T-helper 17 cell (primary cell): ENCODE measurements at places on chromosomes 2 and 18. TPM values are rescaled to one million over a fixed set of nuclear protein-coding genes. Genes with fewer than 3 reads are reported as not detected.

- DNase-seq, result no peak
- H3K4me3 ChIP-seq, result no peak overlapping the region
- H3K27me3 ChIP-seq, result no peaks in the 10 kb centered on the region
- H3K4me1 ChIP-seq, result no peaks in the 10 kb centered on the region
Measured at GRCh38 chr2:133235968-133236367, 332.3 kb downstream of the NCKAP5 start.

REG3G gene
- not detected for total RNA-seq

- H3K27ac ChIP-seq, result no peak overlapping the region
- no peaks in the 10 kb centered on the region for H3K27me3 ChIP-seq
- H3K4me1 ChIP-seq, result peaks cover 9% of the 10 kb centered on the region
- H3K36me3 ChIP-seq, result peaks cover 15% of the 10 kb centered on the region
Measured at GRCh38 chr2:238027591-238028415, 33.0 kb upstream of the SCLY start.

GRCh38 chr2:186345745-186346144 lies 140.3 kb upstream of the ZC3H15 start:
- no peak overlapping the region for H3K4me3 ChIP-seq
- H3K27ac ChIP-seq, result no peak overlapping the region
- H3K36me3 ChIP-seq, result peaks cover 2% of the 10 kb centered on the region
- H3K27me3 ChIP-seq, result no peaks in the 10 kb centered on the region
- no peak for DNase-seq
- no peaks in the 10 kb centered on the region for H3K4me1 ChIP-seq

DNA sequence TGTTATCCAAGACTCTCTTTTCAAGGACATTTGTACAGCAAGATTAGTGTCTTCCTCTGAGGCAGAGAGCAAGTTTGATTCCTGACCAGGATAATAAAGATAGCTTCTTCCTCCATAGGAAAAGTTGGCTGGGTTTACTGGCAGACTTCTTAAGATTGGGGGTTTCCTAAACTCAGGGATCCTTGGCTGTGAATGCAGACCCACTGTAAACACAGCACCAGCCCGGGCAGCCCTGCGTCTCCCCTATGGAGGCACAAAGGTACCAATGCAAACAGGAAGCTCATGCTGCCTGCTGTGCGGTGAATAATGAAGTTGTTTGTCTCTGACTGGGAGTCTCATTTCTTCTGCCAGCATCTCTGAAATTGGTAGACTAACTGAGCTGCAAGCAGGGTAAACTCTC lies 96.2 kb upstream of the ARHGAP28 start:
- H3K36me3 ChIP-seq, result no peaks in the 10 kb centered on the region
- H3K27me3 ChIP-seq, result no peaks in the 10 kb centered on the region
- no peak overlapping the region for H3K4me3 ChIP-seq
- no peaks in the 10 kb centered on the region for H3K4me1 ChIP-seq

DNA sequence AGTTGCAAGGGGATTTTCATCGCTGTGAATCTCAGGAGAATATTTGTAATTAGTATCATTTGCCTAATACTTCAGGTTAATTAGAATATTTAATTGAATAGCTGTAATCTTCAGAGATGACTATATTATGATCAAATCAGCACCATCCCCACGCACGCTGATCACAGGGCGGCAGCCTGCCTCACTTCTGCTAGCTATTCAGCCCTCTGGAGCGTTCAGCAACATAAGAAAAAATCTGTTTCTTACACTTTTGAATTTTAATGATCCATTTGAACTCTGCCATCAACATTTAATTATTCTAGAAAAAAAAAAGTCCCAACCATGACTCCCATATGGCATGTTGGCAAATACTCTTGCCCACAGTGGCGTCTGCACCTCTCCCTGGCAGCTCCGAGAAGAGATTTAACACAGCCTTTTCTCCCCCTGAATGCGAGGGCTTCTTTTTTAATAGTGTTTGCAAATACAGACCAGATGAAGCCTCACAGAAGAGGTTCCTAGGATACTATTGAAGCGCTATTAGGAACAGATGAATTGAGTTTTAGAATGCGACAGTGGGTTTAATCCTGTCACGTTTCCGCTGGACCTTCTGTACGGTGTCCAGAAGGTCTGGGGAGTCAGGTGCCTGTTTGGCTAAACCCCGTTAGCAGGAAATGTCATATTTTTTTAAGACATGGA lies 731.9 kb upstream of the SALL3 start:
- no peak overlapping the region for H3K27ac ChIP-seq
- DNase-seq, result no peak
- no peak overlapping the region for H3K4me3 ChIP-seq
- H3K4me1 ChIP-seq, result no peaks in the 10 kb centered on the region
- H3K36me3 ChIP-seq, result no peaks in the 10 kb centered on the region

DNA sequence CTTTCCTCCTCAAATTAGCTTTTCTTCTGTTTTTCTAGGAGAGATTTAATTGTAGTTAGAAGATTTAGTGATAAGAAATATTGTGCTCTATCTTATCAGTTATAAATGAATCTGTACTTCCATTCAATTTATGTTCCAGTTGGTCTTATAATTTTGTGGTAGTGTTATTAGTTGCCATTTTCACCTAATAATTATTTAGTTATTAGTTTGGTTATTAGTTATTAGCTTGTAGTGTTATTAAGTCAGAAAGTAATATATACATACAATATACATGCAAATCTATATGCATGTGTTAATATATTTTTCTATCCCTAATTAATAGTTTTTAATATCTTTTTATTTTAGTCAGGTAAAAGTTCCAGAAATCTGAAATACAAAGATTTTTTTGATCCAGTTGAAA lies 3.2 kb downstream of the MPHOSPH10 start:
- H3K4me3 ChIP-seq, result no peak overlapping the region
- DNase-seq, result no peak
- H3K27me3 ChIP-seq, result no peaks in the 10 kb centered on the region
- H3K36me3 ChIP-seq, result peaks cover 6% of the 10 kb centered on the region
- peaks cover 5% of the 10 kb centered on the region for H3K4me1 ChIP-seq

DNA sequence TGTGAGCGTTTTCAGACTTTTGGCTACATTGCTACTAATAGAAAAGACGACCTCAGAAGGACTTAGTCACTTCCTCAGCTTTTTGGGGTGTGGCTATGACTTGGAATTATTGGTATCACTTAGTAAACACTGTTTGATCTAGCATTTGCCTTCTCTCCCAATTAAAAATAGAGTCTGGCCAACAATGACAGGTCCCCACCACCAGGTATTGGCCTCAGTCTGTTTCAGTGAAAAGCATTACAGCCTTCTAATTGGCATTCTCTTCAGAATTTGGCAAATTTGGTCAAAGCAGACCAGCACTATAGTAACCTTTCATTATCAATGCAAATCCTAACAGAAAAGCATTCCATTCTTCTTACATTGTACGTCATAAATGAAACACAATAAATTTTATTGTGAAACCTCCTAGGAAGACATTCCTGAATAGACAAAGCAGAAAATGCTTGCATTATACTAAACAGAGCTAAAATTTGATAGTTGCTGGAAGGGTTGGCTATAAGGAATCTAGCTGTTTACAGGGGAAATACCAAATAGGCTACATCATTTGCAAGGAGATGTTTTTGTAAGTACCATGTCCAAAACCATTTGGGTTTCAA lies 613.9 kb downstream of the IRS1 start:
- peaks cover 12% of the 10 kb centered on the region for H3K27me3 ChIP-seq
- H3K27ac ChIP-seq, result no peak overlapping the region

GRCh38 chr2:152440460-152440859 lies 105.5 kb downstream of the FMNL2 start:
- H3K4me3 ChIP-seq, result no peak overlapping the region
- no peak overlapping the region for H3K27ac ChIP-seq
- DNase-seq, result no peak
- no peaks in the 10 kb centered on the region for H3K4me1 ChIP-seq

- DNase-seq, result no peak
- no peaks in the 10 kb centered on the region for H3K36me3 ChIP-seq
- H3K4me3 ChIP-seq, result peak overlapping the region; percentile 93
- H3K27ac ChIP-seq, result peak overlapping the region; percentile 99
- H3K27me3 ChIP-seq, result no peaks in the 10 kb centered on the region
Measured at GRCh38 chr2:197308996-197309690, 1.4 kb downstream of the ANKRD44 start.

G6PC2 gene
- not detected for total RNA-seq

SGPP2 gene
- total RNA-seq, result 5.1 TPM

PSTPIP2 gene
- total RNA-seq, result 13.1 TPM

MARCHF4 gene
- total RNA-seq, result not detected

GRCh38 chr2:9269695-9270360 lies 63.2 kb downstream of the ASAP2 start:
- H3K4me3 ChIP-seq, result no peak overlapping the region
- H3K4me1 ChIP-seq, result no peaks in the 10 kb centered on the region
- H3K27me3 ChIP-seq, result peaks cover 5% of the 10 kb centered on the region
- H3K27ac ChIP-seq, result no peak overlapping the region

GRCh38 chr2:203175371-203175770 lies 63.4 kb upstream of the CYP20A1 start:
- no peaks in the 10 kb centered on the region for H3K4me1 ChIP-seq
- peaks cover 2% of the 10 kb centered on the region for H3K36me3 ChIP-seq
- DNase-seq, result no peak
- H3K27me3 ChIP-seq, result no peaks in the 10 kb centered on the region
- no peak overlapping the region for H3K4me3 ChIP-seq

DNA sequence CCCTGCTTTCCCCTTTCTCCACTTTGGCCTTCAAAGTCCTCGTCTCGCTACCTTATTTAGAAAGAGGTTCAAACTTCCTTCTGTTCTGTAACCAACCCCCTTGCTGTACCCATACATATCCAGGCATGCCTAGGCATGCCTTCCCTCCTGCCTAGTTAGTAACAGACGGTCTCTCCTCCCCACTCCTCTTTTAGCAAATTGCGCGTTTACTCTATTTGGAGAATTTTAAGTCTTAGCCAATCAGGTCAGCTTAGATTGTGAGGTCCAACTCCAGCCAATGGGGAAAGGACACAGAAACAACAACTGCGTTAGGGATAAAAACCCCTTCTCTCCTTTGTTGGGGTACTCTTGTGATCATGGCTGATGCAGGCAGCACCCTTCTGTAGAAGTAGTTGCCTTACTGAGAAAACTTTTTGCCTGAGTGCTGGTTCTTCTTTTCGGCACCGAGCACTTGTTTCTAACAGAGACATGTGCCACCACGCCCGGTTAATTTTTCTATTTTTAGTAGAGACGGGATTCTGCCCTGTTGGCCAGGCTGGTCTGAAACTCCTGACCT lies 85.9 kb upstream of the FOXI3 start:
- H3K4me3 ChIP-seq, result no peak overlapping the region
- no peak for DNase-seq
- H3K4me1 ChIP-seq, result peaks cover 2% of the 10 kb centered on the region
- peaks cover 5% of the 10 kb centered on the region for H3K36me3 ChIP-seq
- no peak overlapping the region for H3K27ac ChIP-seq
- H3K27me3 ChIP-seq, result peaks cover 31% of the 10 kb centered on the region

DNA sequence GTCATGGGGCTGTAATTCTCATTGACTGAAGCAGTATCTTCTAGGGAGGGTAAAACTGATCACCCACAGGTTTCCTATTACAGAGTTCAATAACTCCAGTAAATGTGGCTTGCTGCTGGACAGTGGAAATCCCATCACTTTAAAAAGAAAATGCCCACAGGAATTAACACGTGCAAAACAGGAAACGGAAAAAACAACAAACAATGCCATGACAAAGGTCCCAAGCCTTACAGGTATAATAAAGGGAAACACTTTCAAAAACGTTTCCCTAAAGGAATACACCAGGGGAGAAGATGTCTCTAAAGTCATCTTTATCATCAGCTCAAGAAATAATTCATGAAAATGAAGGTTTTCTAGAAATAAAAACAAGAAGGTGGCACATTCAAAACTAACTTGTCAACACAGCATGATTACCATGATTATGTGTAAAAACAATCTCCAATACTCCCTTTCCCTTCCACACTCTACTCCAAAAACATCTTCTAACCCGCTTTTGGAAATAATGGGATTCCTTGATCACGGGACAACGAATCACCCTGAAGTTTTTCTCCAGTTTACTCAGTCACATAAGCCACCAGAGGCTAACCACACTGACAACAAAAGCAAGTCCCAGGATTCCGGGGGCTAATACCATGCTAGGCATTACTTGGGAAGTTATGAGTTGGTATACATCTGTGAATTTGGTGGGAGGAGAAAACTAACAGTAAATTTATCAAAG lies 167.9 kb downstream of the TCF4 start:
- DNase-seq, result no peak
- H3K4me3 ChIP-seq, result no peak overlapping the region
- peaks cover 2% of the 10 kb centered on the region for H3K4me1 ChIP-seq
- H3K27ac ChIP-seq, result no peak overlapping the region
- no peaks in the 10 kb centered on the region for H3K36me3 ChIP-seq

DNA sequence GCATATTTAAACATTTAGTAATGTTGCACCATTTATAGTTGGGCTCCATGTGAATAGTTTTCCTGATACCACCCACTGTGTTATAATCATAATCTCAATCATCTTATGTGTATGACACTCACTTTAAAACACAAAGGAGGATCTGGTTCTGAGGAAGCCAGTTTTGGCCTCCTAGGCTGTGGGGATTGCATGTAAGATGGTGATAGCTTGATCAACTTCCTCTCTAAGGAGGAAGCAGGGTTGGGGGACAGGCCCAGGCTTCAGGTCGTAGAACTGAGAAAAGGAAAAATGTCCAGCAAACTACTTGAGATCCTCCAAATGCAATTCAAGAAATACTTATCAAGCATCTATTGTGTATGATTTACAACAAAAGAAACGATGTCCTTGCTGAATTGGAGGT lies 4.9 kb upstream of the PPM1B start:
- H3K4me3 ChIP-seq, result no peak overlapping the region
- peaks cover 8% of the 10 kb centered on the region for H3K4me1 ChIP-seq
- H3K36me3 ChIP-seq, result peaks cover 1% of the 10 kb centered on the region
- H3K27ac ChIP-seq, result no peak overlapping the region
- H3K27me3 ChIP-seq, result no peaks in the 10 kb centered on the region

STEAP3 gene
- 0.13 TPM for total RNA-seq

DNA sequence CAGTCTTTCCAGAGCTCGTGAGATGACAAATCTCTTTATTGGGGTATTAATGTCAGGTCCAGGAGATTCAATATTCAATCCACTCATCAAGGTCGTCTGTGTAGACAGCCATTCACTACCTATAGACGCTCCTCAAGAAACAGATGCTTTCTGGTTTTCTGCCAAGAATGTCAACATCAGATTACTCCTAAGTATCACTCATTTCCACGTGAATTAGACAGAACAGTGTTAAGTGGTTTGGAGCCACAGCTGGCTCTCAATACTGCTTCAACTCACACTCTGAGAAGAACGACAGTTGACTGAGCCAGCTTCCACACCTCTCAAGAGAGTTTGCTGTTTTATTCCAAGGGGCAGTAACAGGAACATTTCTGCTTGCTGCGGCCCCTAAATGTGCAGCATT lies 113.5 kb upstream of the NEDD4L start:
- H3K4me3 ChIP-seq, result no peak overlapping the region
- no peak for DNase-seq
- no peaks in the 10 kb centered on the region for H3K27me3 ChIP-seq
- peaks cover 6% of the 10 kb centered on the region for H3K4me1 ChIP-seq
- H3K27ac ChIP-seq, result no peak overlapping the region
- H3K36me3 ChIP-seq, result no peaks in the 10 kb centered on the region

INPP5D gene
- total RNA-seq, result 184 TPM

- DNase-seq, result no peak
- H3K4me1 ChIP-seq, result no peaks in the 10 kb centered on the region
- H3K27ac ChIP-seq, result no peak overlapping the region
- H3K36me3 ChIP-seq, result no peaks in the 10 kb centered on the region
Measured at GRCh38 chr2:126059379-126059778, 596.6 kb upstream of the GYPC start.

- H3K4me1 ChIP-seq, result peaks cover 8% of the 10 kb centered on the region
- H3K27me3 ChIP-seq, result no peaks in the 10 kb centered on the region
- H3K36me3 ChIP-seq, result no peaks in the 10 kb centered on the region
- H3K4me3 ChIP-seq, result no peak overlapping the region
- DNase-seq, result no peak
- no peak overlapping the region for H3K27ac ChIP-seq
Measured at GRCh38 chr2:70541481-70542020, 12.1 kb downstream of the TGFA start.

REEP1 gene
- total RNA-seq, result 2.2 TPM
